ENCODE measurements at places on chromosomes 3 and 15.
A peak's percentile ranks its signal among the peaks of the same experiment; 100 is the strongest.

GRCh38 chr3:188954590-188955208 is 217.1 kb upstream of the TPRG1 start:
- DNase-seq = peak; percentile 71

- no peak for DNase-seq
These were observed 92.0 kb upstream of the CCDC54 start for GRCh38 chr3:107285197-107285596.

DNA sequence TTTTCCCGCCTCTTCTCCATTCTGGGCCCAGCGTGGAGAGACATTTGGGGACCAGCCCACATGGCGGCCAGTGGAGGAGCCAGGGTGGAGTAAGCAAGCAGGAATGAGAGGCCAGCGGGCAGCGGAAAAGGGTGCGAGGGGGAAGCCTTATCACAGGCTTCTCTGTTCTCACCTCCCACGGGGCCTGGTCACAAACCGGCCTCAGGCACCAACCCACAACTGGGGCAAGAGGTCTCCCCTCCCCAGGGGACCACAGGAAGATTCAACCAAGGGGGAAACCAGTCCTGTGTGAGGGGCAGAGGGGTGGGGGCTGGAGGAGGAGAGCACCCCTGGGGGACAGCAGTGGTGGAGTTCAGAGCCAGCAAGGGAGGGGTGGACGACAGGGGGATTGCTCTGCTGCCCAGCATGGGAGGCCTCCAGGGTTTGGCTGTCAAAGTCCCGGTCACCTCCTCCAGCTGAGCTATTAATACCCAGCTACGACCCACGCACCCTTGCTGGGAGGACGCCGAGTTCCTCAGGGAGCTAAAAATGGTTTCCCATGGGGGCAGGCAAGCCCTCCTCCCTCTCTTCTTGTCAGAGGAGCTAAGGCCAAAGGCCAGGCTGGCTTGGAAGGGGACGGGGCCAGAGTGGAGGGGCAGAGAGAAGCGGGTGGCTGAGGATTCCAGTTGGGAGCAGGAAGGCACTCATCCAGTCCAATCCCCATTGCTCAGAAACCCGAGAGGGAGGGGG is 23.8 kb upstream of the RPL29 start:
- DNase-seq = no peak

DNA sequence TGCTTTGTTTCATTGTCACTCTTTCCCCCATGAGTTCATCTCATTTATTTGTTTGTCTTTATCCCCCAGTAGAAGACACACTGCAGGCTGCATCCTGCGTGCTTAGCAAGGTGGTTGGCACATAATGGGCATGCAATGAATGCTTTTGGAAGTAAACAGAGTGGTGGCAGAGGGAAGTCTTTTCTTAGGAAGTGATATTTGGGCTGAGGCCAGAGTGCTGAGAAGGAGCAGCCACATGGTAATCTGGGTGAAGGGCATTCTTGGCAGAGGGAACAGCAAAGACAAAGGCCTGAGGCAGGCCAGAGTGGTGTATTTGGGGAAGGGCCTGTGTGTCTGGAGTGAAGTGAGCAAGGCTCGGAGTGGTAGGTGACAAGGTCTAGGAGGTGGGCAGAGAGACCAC is 17.7 kb upstream of the ADAMTS7 start:
- DNase-seq = no peak

DNA sequence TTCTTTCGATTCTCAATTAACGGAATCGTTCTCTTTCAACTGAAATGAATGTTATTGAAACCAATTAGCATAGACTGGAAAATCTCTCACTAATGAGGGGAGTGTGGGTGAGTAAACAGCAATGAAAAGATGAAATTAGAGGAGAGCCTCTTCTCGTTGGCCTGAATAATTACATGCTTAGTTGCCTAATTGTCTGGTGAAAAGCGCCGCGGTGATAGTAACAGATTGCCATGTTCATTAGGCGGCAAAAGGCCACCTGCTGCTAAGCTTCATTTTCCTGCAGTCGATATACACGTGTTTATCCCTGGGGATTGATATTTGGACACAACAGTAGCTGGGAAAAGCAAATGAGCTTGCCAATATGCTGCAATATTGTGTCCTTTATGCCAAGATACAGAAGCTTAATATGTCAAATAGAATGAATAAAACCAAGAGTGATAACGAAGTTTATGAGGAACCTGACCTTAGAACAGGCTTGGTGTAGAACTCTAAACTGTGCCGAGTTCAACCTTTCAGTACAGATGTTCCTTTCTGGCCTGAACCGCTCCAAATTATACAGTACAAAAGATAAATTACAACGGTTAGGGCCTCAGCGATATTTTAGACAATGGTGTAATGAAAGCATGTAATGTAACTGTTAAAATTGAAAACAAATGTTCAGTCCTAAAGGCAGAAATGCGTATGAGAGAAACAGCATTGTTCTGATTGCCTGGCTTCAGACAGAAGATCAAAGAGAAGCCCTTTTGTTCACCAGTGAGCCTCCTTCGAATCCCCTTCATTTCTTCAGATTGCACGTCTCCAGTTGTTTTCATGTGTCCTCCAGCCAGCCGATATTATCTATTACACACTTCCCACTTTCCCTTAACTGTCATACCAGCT is 185.2 kb downstream of the SHOX2 start:
- no peak for DNase-seq

- DNase-seq = no peak
These were observed 57.8 kb downstream of the IMPG2 start for GRCh38 chr3:101262393-101263240.

DNA sequence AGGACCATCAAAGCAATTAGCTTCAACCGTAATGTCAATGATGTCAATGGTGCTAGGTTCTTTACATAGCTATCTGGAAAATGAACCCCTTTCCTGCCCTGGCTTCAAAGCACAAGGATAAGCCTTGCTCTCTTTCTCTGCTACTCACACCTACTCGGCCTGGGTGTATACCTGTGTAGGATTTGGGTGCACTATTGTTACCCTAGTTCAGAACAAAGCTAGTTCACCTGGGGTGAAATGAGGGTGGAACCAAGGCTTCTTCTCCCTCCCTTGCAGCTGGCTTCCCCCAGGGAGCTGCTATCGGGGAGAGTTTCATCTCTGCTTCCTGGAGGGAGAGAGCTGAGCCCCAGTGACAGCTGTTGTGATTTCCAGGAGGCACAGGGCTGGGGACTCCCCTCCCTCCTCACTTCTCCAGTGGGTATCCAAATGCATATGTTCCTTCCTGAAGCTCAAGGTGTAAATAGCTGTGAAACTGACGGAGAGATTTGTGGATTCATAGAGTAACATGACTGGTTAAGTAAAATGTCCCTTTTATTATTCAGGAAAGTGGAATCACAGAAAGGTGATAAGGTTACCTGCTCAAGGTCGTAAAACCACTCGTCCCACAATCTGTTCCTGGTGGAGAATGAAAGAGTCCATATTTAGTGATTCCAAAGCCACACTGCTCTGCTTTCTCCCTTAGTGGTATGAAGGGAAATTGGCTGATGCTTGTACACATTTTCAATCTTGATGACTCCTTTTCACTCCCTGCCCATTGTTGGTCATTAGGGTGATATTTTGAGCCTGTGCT is 11.8 kb upstream of the C3orf70 start:
- DNase-seq = no peak

DNA sequence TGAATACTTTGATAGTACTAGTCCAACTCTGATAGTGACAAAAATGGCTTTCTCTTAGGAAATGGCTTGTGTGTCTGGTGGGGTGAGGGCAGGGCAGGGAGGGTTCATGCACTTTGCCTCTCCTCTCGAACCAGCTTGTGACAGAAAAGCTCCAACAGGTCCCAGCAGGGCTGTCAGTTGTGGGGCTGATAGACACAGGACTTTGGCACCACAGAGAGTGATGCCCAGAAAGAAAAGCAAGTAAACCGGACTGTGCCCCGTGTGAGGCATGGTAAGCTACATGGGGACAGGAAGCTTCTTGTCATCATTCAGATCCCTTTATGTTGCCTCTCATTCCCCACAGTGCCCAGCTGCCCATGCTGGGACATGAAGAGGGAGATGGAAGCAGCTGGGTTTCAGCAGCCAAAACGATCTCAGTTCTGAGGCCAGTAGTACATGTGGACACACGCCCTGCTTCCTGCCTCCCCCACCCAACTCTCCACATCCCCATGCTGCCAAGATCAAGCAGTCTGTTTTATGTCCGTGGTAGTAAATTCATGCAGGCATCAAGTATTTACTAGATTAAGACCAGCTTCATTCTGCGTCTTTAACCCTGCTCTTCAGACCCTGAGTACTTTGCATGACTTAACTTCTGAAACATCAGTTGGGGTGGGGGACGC is 29.7 kb upstream of the LIPC start:
- no peak for DNase-seq

DNA sequence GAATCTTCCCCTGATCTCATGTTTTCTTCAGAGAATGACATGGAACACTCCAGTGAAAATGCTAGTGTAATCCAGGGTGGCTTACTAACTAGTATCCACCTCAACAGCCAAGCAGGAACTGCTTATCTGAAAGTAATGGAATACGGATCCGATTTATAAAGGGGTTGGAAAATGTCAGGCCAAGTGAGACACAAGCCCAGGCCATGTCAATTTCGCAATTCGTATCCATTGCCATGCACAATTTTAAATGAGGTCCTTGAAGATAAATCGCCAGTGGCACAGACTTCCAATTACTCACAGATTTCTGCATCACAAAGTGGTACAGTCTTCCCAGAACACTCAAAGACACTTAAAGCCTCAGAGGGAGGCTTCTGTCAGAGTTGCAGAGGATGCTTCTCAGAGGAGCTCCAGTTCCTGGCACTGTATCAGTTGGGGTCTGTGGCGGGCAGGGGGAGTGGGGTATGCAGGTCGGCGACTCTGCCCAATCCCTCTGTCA is 16.5 kb upstream of the FAM240A start:
- DNase-seq = no peak

DNA sequence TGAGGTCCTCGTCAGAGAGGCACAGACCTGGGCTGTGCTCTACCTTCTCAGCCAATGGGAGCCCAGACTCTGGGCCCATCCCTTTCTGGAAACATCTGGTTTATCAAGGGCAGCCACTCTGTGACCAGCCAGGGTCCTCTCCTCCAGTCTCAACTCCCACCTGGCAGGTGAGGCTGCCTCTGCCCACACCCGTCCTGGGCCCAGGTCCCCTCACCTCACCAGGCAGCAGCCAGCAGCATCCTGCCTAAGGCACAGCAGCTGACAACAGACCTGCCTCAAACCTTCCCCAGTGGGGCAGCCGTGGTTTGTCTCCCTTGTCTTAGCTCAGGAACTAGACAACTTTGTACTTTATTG is 8.7 kb upstream of the VIPR1 start:
- no peak for DNase-seq

GRCh38 chr3:187191271-187191670 is 6.0 kb upstream of the RTP1 start:
- no peak for DNase-seq

GRCh38 chr3:150268426-150269391 is 139.4 kb upstream of the TSC22D2 start:
- DNase-seq = no peak

DNA sequence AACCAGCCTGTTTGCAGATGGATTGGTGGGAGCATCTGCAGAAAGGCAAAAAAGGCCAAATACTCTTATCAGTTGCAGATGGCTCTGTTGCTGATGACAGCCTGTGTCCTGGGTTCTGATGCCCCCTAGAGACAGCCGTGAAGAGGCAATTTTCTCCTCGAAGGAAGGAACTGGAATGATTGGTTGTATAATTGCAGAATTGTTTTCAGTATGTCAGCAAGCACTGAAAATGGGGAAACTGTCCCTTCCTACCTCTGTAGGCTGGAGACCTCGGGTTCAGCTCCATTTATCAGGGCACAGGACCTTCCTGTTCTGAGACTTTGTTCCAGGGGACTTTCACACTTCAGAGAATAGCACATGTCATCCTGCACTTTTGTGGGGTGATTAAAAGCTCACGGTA is 103.0 kb downstream of the PGPEP1L start:
- DNase-seq = peak; percentile 39

Data from AG04450 (cell line).